Activated B cell treated with CpG ODN at 0.5 μM for 24 hours (primary cell): ENCODE measurements at places on chromosomes 16 and 17.

DNA sequence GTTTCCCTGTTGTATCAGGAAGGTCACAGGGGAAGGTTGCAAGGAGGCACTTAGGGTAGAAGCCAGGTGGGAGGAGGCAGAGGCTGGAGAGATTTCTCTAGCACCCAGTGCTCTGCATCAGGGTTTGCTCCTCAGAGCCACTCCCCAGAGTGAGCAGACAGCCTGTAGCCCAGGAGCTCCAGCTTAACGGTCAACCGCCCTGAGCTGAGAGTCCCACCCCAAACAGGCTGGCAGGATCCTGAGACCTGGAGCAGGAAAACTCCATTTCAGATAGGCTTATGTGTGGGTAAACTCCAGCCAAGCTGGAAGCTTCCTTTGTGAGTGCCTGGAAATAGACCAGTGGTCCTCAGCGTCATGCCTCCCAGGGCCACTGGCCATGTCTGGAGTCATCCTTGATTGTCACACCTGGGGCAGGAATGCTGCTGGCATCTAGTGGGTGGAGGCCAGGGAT is 37.9 kb downstream of the MPRIP start:
- DNase-seq: no peak

- DNase-seq: peak; percentile 59
These were observed at the start of gene DDX19B for GRCh38 chr16:70298988-70299938. TSS of gene DDX19B (plus strand) at chr16:70299186. CDS start at chr16:70299298, 112 bp downstream.

DNA sequence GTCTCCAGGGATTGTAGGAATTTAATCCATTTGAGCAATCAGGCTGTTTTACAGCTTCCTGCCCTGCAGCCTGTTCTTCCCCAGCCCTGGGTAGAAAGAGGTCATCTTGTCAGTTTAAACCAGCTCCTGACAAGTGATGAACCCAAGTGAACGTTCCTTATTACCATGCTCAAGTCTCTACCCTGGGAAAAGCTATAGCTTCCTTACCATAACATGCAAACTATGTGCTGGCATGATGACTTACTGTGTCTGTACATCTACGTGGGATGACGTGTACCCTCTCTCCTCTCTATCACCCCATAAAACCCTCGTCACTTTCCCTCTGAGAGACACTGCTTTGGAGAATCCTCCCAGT is 452.2 kb downstream of the XYLT1 start:
- no peak for DNase-seq

- peak; percentile 21 for DNase-seq
These were observed 970 bp downstream of the EPN2 start for GRCh38 chr17:19238167-19238505.

GRCh38 chr17:15233022-15233805 is 31.9 kb downstream of the PMP22 start:
- DNase-seq: no peak

DNA sequence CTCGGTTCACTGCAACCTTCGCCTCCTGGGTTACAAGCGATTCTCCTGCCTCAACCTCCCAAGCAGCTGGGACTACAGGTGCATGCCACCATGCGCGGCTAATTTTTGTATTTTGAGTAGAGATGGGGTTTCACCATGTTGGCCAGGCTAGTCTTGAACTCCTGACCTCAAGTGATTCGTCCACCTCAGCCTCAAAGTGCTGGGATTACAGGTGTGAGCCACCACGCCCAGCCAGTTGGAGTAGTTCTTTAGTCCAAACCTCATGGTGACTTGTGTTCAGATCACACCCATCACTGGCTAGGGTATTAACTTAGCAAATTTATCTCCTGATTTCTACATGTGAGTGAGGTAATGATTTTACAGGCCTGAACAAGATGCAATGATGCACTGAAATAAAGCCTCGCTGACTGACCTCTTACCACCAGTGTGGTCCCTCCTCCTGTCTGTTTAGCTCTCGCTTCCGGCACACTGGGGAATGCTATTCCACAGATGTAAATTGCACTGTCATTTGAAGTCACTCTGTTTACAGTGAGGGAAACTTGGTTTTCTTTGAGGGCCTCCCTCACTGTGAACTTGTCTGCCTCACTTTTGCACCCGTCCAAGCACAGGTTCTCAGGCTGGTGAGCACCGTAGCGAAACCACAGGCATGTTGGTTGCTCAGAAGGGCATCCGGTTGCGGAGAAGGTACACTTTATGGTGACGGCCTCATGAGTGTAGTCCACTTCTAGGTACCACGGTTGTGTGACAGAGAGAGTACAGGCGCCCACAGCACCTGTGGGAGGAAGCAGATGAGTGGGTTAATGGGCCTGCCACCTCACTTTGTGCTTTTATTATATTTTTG is 5.5 kb downstream of the IGSF6 start:
- DNase-seq: peak; percentile 42

- DNase-seq: peak; percentile 40
These were observed 13.7 kb upstream of the LGALS3BP start for GRCh38 chr17:78993241-78993956.

DNA sequence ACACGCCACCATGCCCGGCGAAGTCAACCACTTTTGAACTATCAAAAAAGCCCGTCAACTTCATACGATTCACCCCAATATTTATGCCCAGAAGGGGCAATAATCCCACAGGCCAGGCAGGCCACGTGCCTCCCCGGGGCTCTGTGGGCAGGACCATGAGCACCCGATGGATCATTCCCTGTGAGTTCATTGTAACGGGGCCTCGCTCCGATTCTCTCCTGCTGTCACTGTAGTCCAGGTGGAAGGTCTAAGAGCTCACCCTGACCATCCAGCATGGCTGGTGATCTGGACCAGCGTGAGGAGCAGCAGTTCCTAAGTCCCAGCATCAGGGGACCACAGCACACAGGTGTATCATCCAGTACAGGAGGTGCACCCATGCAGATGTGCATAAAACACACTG is 77.5 kb upstream of the DOC2B start:
- DNase-seq: no peak

- DNase-seq: no peak
These were observed 615.6 kb upstream of the SOX9 start for GRCh38 chr17:71505200-71505599.

DNA sequence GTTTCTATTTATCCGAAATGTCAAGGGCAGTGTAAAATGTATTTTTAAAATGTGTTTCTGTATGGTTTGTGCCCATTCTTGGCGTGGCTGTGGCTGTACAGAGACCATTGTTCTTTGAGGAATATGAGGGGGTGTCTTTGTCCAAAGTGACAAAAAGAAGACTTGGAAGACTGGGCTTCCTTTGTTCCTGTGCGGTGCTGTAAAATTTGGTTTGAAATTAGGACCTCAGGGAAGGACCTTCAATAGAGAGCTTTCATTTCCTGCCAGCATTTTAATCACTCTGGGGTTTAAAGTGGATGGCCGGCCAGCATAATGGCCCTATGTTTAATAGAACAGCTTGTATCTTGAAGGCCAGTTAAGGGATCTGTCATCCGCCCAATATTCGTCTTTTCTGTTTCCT is 190.1 kb upstream of the TBX2 start:
- DNase-seq: no peak

DNA sequence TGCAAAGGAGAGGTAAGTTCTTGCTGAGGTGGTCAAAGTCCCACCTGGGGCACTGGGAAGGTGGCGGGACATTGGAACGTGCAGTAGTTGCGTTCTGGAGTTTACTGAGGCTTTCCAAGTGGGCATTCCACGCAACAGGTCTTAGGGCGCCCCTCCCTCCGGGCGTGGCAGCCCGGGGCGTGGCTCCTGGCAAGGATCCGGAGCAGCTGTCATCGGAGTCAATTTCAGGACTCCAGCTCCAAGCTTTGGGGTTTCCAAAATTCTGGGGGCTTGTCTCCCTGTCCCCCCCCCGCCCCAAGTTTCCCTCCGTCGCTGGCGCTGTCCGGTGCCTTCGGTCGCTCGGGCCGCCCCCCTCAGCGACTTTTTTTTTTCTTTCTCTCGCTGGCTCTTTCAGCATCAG is 43.1 kb upstream of the AMZ2 start:
- no peak for DNase-seq

- no peak for DNase-seq
These were observed 34.8 kb downstream of the ADGRG5 start for GRCh38 chr16:57577214-57577613.

DNA sequence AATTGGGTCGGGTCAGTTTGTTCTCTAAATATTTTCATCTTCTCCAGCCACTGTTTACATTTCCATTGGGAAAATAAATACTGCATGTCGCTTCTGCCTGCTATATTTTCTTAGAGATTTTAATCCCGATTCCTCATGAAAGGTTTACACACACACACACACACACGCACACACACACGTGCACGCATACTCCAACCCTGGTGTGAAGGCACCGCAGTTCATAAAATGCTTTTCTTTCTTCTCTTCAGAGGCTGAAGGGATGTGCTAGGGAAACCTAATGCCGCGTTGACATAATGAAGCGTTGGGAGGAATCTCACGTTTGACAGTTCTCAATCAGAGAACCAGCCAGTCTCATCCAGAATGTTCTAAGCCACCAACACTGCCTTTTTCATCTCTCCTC is 222.9 kb upstream of the IRX3 start:
- DNase-seq: no peak

DNA sequence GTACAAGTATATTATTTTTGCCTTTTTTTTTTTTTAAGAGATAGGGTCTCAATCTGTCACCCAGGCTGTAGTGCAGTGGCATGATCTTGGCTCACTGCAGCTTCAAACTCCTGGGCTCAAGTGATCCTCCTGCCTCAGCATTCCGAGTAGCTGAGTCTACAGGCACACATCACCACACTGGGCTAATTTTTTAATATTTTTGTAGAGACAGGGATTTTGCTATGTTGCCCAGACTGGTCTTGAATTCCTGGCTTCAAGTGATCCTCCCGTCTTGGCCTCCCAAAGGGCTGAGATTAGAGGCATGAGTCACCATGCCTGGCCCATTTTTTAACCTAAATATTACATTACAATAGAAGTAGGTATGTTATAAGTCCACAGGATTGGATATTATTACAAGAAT is 3.2 kb downstream of the TERB1 start:
- no peak for DNase-seq

DNA sequence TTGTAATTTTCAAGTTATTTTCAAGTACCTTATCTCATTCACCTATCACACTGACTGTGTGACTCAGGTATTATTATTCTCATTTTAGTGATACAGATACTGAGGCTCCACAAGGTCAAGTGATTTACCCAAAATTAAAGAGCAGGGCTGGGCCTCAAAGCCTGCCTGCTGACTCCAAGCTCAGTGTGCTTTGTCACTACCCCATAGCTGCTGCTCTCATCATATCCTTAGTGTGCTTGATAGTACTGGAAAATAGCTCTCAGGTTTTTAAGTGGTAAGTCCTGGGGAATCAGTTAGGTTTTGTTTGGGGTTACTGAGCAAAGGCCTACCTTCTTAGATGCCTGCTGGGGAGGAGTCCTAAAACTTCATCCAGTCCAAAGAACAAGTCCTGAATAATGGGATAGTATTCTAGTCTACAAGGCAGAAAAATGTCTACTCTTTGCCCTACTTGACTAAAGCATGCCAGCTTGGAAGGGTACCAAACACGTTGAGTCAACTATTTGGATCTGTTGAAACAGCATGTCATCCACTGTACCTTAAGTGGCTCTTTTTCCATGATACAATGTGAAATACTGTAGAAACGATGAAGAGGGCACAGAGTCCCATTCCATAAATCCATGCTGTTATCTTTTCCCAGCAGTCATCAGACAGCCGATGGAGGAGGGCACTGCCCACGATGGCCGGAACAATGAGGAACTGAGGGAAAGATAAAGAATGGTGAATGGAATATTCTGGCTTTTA is 10.7 kb downstream of the MMD start:
- no peak for DNase-seq

- no peak for DNase-seq
These were observed 21.1 kb downstream of the PIPOX start for GRCh38 chr17:29063992-29064391.

DNA sequence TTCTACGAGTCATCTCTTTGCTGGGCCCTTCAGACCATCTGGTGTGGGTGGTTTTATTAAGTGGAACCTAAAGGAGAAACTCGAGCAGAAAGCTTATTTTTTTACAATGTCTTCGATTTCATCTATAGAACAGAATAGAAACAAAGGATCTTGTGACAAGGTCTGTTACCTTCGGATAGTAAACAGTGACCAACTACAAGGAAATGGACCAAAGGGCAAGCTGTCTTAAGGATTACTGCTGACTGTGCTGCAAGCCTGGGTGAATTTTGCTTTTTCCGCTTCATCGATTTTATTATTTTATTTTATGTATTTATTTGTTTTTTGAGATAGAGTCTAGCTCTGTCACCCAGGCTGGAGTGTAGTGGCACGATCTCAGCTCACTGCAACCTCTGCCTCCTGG is 348.9 kb upstream of the ERCC4 start:
- no peak for DNase-seq

- DNase-seq: no peak
These were observed 30.5 kb downstream of the CEP295NL start for GRCh38 chr17:78872486-78872885.

GRCh38 chr17:73309727-73310596 is 1.8 kb downstream of the CDC42EP4 start:
- DNase-seq: no peak

- DNase-seq: no peak
These were observed 92.6 kb downstream of the CACNG1 start for GRCh38 chr17:67137026-67137370.

DNA sequence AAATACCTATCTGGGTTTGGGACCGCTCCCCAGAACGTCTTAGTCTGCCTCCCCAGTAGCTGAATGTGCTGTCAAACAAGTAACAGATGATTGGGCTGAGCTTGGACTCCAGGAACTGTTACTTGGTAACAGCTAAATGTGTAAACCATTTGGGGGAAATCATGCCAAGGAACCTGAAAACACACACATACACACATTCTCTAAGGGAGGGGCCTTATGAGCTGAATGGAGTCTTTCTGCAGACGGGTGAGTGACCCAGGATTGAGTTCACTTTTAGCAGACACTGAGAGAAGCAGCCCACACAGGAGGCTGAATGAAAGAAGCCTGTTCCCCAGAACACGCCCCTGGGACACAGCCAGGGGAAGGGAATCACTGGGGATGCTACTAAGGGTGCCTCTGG is 1.6 kb downstream of the ACLY start:
- no peak for DNase-seq

GRCh38 chr16:9824200-9825068 is 357.8 kb downstream of the GRIN2A start:
- no peak for DNase-seq

DNA sequence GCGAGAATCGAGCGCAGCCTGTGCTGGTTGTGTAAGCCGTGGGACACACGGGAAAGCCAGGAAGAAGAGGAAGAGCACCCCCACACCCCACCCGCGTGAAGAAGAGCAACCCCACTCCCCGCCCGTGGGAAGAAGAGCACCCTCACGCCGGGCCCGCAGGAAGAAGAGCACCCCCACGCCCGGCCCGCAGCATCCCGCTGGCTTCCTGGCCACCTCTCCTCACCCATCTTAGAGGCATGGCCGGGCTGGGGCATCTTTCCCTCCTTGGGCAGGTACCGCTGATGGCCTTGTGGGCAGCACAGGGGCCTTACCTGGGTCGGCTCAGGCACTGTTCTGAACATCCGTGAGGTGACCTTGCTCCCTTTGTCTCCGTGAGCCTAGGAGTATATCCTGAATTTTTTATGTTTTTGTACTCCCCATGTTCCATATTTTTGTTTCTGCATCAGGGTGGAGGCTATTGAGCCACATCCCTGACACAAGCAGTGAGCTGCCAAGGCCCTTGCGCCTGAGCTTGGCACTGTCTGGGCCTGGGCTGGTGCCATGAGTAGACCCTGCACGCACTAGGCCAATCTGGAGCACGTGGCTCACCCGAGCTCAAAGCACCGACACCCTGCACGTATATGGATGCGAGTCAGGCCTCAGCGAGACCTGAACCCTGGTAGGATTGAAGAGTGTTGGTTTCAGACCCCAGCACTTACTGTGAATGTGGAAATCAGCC is 71.4 kb upstream of the KCTD5 start:
- no peak for DNase-seq
